Stimulated activated CD8-positive, alpha-beta memory T cell treated with anti-CD3 and anti-CD28 coated beads, Interleukin-4, amount 100 ng/mL, for 1 hour (primary cell): ENCODE measurements at places on chromosomes 1 and 21.

GRCh38 chr1:162882248-162882674, 21.3 kb upstream of the CCDC190 start:
- DNase-seq = no peak

DNA sequence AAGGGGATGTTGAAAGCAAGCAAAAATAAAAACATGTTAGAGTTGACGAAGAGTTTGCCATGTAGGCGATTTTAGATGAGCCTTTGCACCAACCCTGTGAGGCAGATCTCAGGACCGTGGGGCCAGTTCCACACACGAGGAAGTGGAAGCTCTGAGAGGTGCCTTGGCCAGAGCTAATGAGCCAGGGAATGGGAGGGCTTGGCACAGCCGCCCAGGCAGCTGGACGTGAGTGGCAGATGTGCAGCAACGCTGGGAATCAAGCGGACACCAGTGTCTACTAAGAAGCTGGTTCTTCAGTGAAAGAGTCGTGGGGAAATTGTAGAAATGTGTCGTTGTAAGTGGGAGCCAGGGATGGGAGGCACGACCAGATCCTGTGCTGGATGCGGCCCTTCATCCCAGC, 58.9 kb upstream of the COL6A1 start:
- no peak for DNase-seq

DNA sequence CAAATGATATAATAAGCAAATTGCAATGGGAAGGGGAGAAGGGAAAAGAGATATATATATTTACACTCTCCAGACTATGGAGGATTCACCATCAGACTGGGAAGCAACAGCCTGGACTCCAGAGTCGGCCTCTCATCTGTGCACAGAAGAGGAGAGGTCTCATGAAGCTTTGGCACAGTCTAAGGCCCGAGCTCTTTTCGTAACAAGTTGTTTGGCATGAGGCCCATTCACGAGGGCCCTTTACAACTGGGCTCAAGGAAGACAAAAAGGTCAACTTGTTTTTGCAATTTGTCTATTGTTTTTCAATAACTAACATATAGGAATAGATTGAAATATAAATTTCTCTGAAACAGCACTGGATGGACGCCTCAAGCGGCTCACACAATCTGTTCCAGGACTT, 66.7 kb upstream of the AJAP1 start:
- no peak for DNase-seq

DNA sequence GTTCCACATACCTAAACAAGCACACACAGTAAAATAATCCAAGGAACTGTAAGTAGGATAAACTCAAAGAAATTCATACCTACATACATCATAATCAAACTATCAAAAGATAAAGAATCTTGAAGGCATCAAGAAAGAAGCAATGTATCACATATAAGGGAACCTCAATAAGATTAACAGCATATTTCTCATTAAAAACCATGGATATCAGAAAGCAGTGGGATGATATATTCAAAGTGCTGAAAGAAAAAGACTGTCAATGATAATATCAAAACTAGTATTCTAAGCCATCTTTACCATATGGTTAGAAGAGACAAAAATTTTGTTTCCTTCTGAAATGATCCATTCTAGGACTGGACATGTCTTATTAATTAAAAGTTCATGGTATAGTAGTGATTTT, 37.1 kb upstream of the ADAM30 start:
- no peak for DNase-seq

- no peak for DNase-seq
Observed at GRCh38 chr1:30140566-30140965, 582.8 kb downstream of the MATN1 start.

DNA sequence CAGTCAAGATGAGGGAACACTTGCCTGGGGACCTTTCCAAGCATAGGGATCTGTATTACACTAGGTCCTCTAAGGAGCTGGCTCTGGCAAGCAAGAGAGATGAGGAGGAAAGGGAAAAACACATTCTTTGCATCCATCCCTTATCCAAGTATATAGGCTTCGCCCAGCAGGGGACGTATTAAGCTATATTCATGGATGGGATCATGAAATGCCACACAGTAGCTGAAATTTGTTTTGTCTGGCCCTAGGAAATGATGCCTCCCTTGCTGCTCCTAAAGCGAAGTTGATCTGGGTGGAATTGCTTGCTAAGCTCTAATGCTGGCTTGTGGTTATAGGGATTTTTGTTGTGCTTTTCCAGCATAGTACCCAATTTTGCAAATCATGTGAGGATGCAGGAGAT, 32.1 kb downstream of the CENPF start:
- no peak for DNase-seq

DNA sequence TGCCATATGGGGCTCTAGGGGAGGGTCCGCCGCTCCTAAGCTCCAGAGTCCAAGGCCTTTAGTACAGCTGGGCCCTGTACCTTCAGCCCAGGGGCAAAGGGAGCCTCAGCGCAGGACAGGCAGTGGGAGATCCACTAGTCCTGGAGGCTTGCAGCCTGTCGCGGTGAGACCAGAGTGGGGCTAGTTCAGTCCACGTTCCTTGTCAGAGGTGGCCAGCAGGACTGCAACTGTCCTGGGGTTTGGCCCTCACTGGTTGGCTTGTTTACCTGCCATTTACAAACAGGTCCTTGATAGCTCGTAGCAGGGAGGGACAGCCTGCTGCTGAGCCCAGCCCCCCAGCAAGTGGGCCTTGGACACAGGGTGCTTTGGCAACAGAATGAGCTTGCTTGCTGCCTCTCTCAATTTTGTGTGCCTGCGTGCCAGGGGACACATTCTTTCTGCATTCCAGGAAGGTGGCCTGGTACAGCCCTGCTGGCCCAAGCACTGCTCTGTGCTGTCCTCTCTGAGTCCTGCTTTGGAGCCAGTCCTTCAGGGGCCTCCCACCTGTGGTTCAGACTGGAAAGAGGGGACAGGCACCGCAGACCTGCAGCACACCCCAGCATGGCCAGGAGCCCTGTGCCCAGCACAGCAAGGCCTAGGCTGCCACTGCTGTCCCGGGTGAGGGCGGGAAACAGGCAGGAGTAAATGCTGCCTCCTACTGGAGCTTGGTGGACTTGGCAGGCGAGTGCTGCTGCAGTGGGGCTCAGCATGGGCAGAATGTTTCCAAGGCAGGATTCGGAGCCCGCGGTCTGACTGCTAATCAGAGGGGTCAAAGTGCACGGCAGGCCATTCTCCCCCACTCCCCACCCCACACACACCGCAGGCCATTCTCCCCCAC, 15.2 kb downstream of the H6PD start:
- no peak for DNase-seq

GRCh38 chr1:182783068-182783467, 6.5 kb upstream of the NPL start:
- no peak for DNase-seq

- DNase-seq = no peak
Observed at GRCh38 chr1:2474933-2475371, 1.1 kb upstream of the PLCH2 start.

- DNase-seq = no peak
Observed at GRCh38 chr1:13786541-13786940, 86.6 kb downstream of the PRDM2 start.

DNA sequence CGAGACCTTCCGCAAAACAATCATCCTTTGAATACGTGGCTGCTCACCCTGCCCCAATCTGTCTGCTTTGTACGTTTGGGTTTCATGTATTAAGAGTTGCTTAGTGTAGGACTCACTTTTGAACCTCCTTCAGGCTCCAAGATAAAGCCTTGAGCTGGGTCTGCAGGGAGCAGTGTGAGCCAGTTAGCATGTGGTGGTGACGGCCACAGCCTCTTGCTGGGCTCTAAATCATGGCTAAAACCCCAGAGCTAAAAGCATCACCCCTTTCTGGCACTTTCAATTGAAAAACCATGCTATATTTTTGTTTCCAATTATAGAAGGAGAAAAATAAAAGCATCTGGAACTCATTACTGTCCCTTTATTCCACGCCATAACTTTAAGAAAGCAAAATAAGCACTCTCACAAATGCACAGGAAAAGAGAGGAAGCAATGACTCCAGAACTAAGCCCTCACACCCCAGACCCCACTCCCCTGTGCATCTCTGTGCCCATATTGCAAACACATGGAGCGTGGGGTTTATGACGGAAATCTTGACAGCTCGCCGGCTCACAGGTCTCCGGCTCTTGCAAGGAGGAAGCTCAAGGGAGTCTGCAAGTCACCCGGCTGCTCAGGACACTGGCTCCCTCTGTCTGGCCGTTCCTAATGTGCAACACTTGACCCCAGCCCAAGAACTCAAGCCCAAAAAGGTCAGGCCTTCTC, 135.5 kb downstream of the MIS18A start:
- no peak for DNase-seq

- DNase-seq = no peak
Observed at GRCh38 chr1:174072581-174072980, 50.4 kb upstream of the RC3H1 start.

DNA sequence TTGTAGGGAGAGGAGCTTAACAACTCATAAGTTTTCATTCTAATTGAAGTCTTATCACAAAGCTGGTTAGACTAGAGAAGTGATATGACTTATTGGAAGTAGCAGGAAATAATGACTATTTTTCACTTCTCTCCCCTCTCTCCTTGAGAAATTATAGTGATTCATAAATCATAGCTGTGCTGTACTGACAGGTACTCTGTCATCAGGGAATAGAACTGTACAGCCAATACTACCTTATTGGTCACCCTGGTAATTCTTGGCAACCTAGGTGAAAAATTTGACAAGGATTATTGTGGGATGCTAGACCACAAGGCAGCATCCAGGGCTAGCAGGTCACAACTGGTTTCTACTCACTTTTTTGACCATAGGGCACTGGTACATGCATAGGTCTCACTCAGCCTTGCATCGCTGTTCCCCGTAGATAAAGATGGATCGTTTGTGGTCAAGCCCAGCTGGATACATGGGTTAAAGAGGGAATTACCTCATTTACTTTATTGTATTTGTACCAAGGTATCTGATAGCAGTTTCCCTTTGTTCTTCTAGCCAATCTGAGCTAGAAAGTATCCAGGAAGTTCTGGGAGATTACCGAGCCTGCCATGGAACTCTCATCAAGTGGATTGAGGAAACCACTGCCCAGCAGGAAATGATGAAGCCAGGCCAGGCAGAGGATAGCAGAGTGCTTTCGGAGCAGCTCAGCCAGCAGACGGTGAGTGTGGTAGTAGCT, 113.6 kb downstream of the MACF1 start:
- DNase-seq = no peak

DNA sequence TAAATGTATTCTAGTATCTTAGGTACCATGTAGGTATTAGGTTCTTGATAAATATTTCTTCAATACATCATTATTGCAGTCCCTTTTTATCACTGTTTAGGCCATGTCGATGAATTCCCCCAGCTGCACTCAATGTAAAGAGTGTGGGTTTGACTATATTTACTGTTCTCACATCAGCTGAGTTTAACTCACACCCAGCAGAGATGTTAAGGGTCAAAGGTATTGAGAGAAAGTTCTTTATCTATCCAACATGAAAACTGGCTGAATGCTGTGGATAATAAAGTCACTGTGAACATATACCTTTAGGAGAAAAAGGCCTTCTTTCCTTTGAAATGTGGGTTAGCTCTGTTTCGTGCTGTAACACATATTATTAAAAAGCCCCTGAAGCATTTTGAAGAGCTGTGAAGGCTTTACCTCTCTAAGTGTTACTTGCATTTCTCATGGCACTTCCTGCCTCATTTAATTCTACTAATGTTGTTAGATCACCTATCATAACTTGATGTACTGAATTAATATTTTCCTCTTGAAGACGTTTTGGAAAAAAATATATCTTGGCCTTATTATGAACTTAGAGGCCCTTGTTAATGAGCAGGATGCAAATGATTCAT, 19.1 kb upstream of the LYST start:
- no peak for DNase-seq
